A549 treated with CORT108297 at 1 μM for 4 hours (cell line): ENCODE measurements at places on chromosomes 5 and 9. TPM values are rescaled to one million over a fixed set of nuclear protein-coding genes. Genes with fewer than 3 reads are reported as not detected.

Gene BTNL3
- not detected in 5 replicates for total RNA-seq

Gene AMBP
- 7.2 to 10.1 TPM (median 7.7 TPM) in 5 replicates for total RNA-seq

Gene ECSCR
- total RNA-seq = not detected in 5 replicates

Gene NME5
- not detected in 5 replicates for total RNA-seq

Gene MYO10
- 46.5 to 64.2 TPM (median 54.8 TPM) in 5 replicates for total RNA-seq

Gene ZNF608
- total RNA-seq = 0.41 to 0.73 TPM (median 0.60 TPM) in 5 replicates

Gene TMC1
- 0.02 to 0.13 TPM (median 0.07 TPM) in 4 of 5 replicates, not detected in the other for total RNA-seq

Gene FGF10
- total RNA-seq = not detected in 5 replicates

Gene FOXE1
- total RNA-seq = 3.2 to 4.5 TPM (median 4.0 TPM) in 5 replicates

Gene WNT8A
- total RNA-seq = not detected in 5 replicates

Gene IL9
- not detected in 5 replicates for total RNA-seq

Gene GGTA1
- total RNA-seq = not detected in 5 replicates

Gene CCIN
- 0.05 TPM in 1 of 5 replicates, not detected in the others for total RNA-seq

Gene HEMGN
- not detected in 5 replicates for total RNA-seq

Gene FGFR4
- total RNA-seq = 15.5 to 26.2 TPM (median 25.0 TPM) in 5 replicates

Gene JAKMIP2
- not detected in 5 replicates for total RNA-seq

Gene IFNA13
- not detected in 5 replicates for total RNA-seq

Gene GSN
- total RNA-seq = 47.8 to 58.0 TPM (median 49.4 TPM) in 5 replicates

Gene INSL4
- total RNA-seq = 14.2 to 17.2 TPM (median 16.6 TPM) in 5 replicates

Gene SLCO4C1
- total RNA-seq = 0.02 TPM in 1 of 5 replicates, not detected in the others

Gene GPR21
- total RNA-seq = 0.06 TPM in 1 of 5 replicates, not detected in the others

Gene PCDHGA12
- 0.02 to 0.03 TPM in 2 of 5 replicates, not detected in the others for total RNA-seq

Gene SLC1A3
- 0.20 TPM in 1 of 5 replicates, not detected in the others for total RNA-seq

Gene BRD9
- 35.2 to 41.9 TPM (median 41.3 TPM) in 5 replicates for total RNA-seq

Gene TMEM167A
- 68.3 to 86.8 TPM (median 82.0 TPM) in 5 replicates for total RNA-seq

Gene C1QTNF3
- total RNA-seq = 0.11 to 0.60 TPM (median 0.25 TPM) in 5 replicates

Gene C9orf50
- 0.10 to 0.12 TPM in 2 of 5 replicates, not detected in the others for total RNA-seq

Gene FAM193B
- 24.3 to 36.0 TPM (median 33.0 TPM) in 5 replicates for total RNA-seq

Gene IL4
- total RNA-seq = not detected in 5 replicates

Gene FBN2
- 11.7 to 19.7 TPM (median 17.5 TPM) in 5 replicates for total RNA-seq

Gene CCL27
- total RNA-seq = 0.15 to 0.21 TPM (median 0.16 TPM) in 3 of 5 replicates, not detected in the others

Gene OLFM1
- 9.5 to 11.5 TPM (median 10.4 TPM) in 5 replicates for total RNA-seq

Gene SH2D3C
- total RNA-seq = 0.06 to 0.36 TPM (median 0.06 TPM) in 5 replicates

Gene RABL6
- 59.9 to 89.6 TPM (median 80.8 TPM) in 5 replicates for total RNA-seq

Gene PIK3R1
- total RNA-seq = 4.6 to 6.1 TPM (median 5.9 TPM) in 5 replicates

Gene LRRC19
- not detected in 5 replicates for total RNA-seq

Gene ALDH1B1
- total RNA-seq = 50.9 to 60.9 TPM (median 53.5 TPM) in 5 replicates

Gene LIFR
- 4.4 to 6.5 TPM (median 6.2 TPM) in 5 replicates for total RNA-seq
